ENCODE measurements at places on chromosomes 12 and 14. TPM values are rescaled to one million over a fixed set of nuclear protein-coding genes. Genes with fewer than 3 reads are reported as not detected.

EXOC3L4 gene
- not detected for total RNA-seq

CCDC92 gene
- total RNA-seq = 0.43 TPM

DNA sequence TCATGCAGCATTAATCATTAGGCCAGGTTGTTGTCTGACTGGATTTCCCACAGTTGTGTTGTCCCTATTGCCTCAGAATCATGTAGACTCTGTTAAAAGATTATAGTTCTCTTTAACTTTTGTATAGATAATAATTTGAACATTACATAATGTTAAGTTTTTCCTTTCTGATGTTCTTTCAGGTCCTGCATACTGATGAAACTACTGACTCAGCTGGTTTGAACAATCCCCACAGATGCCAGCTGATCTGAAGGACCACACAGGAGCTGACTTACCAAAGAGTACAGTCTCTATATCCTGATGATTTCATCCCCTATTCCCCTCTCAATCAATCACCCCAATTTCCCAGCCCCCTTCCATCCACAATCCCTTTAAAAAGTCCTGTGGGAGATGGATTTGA, 341.2 kb upstream of the MGAT4C start:
- no peaks in the 10 kb centered on the region for H3K27me3 ChIP-seq
- no peaks in the 10 kb centered on the region for H3K36me3 ChIP-seq
- no peak overlapping the region for H3K4me3 ChIP-seq
- no peak for DNase-seq

- H3K4me3 ChIP-seq = no peak overlapping the region
- no peak overlapping the region for H3K27ac ChIP-seq
- H3K4me1 ChIP-seq = no peaks in the 10 kb centered on the region
- H3K27me3 ChIP-seq = no peaks in the 10 kb centered on the region
These were observed 2.1 kb upstream of the PTPRQ start for GRCh38 chr12:80441921-80442320.

GRCh38 chr12:82912406-82912805, 225.7 kb downstream of the TMTC2 start:
- H3K4me1 ChIP-seq = 0 out of 2 replicates have a peak, but pooled peaks cover 2% of the 10 kb centered on the region
- no peak overlapping the region for H3K4me3 ChIP-seq
- no peak for DNase-seq

GRCh38 chr14:65961004-65961403, 525.2 kb upstream of the CCDC196 start:
- peaks cover 11% of the 10 kb centered on the region for H3K4me1 ChIP-seq
- DNase-seq = peak; percentile 93
- H3K27ac ChIP-seq = no peak overlapping the region
- no peaks in the 10 kb centered on the region for H3K36me3 ChIP-seq
- no peaks in the 10 kb centered on the region for H3K27me3 ChIP-seq
- H3K4me3 ChIP-seq = no peak overlapping the region

All from H1 (cell line).